ENCODE measurements at places on chromosomes 3 and 15.

DNA sequence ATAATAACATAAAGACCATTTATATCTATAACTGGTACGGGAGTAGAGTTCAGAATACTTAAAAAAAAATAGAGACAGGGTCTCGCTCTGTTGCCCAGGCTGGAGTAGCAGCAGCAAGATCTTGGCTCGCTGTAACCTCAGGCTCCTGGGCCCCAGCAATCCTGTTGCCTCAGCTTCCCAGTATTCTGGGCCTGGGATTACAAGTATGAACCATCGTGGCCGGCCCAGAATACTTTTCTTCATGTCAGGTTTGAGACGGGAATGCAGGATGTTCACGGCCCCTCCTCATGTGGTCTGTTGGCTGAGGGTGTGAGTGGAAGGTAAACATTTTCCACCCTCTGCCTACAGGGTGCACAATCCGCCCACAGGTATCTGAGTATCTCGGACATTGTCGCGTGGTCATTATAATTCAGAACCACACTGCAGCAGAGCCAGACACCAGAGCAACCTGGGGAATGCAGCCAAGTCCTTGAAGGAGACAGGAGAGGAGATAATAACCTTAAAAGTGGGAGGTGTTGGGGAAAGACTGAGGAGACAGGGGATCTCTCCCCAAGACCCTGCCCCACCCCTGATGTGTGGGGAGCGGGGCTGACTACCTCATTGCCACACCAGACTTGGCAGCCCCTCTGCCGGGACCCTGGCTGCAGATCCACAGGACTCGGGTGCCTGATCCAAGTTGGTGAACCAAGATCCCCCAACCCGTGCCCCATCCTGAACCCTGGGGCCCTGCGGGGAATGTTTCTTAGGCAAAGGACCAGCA is 106.8 kb downstream of the ADCY5 start:
- DNase-seq = no peak

GRCh38 chr3:190554197-190554596 is 40.3 kb downstream of the IL1RAP start:
- no peak for DNase-seq

DNA sequence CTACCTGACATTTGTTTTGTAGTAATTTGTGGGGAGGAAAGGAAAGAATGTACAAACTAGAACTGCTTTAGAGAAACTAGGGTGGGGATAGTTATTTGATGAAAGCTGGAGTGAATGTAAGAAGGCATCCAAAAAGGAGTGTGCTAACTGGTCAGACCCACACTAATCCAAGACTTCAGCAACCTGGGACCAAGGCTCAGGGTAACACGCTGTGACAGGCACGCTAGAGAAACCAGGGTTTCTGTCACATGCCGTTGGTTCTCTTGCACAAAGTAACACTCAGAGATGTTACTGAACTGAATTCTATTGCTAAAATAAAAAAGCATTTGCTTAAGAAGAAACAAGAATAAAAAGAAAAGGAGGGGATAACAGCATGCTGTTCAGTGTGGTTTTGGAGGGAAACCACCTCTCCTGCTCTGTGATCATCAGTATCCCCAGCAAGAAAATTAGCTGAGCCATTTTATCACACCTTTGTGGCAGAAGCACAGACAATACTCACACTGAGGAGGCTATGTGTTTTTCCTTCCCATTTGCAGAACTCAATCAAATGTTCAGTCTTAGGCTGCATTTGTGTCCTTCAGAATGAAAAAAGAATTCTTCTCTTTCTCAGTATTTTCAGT is 2.8 kb upstream of the CCDC80 start:
- DNase-seq = no peak

DNA sequence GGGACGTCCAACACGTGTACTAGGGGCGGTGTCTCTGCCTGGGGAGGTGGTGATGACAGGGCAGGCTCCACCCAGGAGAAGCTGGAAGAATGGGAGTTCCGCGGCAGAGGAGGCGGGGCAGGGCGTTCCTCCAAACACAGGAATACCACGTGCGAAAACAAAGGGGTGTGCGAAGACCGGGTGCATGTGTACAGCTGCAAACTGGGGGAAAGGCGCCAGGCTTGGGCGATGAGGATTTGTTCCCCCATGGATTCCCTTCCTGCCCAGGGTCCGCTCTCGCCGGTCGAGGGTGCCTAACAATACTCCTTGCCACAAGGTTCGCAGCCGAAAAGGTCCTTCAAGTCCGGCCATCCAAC is 500 bp upstream of the ZSCAN2 start:
- DNase-seq = no peak

GRCh38 chr3:196969660-196970546 is 1.3 kb upstream of the PIGZ start:
- DNase-seq = peak; percentile 33

DNA sequence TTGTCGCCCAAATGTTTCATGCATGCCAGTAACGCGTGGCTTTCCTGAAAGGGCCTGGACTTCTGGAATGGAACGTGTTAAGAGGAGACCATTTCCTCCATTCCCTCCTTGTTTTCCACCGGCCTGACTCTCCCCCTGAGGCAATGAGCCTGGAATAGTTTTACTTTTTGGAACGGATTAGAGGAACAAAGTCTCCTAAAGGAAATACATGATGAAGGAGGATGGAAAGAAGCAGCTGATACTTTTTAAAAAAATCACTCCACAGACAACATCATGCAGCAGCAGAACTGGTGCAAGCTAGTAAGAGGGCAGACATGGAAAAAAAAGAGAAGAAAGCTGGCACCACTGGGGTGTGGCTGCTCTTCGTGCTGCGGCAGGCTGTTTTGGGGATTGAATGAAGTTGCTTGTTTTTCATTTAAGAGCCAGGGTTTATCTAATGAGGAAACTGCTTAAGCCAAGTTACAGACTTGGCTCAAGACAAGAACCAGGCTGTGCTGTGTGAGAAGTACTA is 3.6 kb upstream of the KBTBD12 start:
- no peak for DNase-seq

- no peak for DNase-seq
Measured at GRCh38 chr3:46619845-46620778, 7.8 kb downstream of the FAM240A start.

- DNase-seq = peak; percentile 80
Measured at GRCh38 chr15:101008158-101009139, 89.3 kb downstream of the LRRK1 start.

DNA sequence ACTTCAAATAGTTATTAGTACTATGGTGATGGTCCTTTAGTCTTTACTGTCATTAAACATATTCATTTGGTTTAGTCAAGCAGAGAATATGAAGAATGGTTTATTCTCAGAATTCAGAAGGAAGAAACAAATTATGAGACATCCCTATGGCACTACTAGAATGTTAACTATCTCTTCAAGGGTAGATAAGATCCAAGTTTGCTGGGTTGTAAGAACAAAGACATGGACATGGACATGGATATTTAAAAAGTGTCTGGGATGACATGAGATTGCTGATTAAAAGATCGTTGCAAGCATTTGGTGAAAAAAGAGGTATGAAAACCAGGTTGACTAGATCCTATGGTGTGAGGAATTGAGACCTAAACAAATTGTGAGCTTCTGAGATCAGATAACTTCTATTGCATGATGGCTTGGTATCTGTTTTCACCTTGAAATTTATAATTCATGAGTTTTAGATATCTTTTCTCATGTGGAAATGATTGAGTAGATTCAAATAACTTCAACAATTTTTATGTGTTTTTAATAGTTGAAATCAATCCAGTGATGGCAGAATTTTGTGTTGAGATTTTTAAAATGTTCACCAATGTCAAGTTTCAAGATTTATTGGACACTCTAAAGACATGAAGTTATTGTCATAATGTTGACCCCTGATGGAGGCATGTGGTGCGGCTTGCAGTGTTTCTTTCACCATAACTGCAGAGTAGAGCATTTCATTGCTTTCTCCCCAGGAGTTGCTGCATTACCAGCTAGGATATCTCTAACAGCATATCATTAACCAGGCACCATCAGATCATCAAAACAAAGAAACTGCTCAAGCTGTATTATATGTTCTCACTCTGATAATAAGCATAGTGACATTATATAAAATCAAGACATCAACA is 72.6 kb downstream of the NAALADL2 start:
- no peak for DNase-seq

GRCh38 chr3:141812586-141812985 is 49.4 kb downstream of the GRK7 start:
- no peak for DNase-seq

DNA sequence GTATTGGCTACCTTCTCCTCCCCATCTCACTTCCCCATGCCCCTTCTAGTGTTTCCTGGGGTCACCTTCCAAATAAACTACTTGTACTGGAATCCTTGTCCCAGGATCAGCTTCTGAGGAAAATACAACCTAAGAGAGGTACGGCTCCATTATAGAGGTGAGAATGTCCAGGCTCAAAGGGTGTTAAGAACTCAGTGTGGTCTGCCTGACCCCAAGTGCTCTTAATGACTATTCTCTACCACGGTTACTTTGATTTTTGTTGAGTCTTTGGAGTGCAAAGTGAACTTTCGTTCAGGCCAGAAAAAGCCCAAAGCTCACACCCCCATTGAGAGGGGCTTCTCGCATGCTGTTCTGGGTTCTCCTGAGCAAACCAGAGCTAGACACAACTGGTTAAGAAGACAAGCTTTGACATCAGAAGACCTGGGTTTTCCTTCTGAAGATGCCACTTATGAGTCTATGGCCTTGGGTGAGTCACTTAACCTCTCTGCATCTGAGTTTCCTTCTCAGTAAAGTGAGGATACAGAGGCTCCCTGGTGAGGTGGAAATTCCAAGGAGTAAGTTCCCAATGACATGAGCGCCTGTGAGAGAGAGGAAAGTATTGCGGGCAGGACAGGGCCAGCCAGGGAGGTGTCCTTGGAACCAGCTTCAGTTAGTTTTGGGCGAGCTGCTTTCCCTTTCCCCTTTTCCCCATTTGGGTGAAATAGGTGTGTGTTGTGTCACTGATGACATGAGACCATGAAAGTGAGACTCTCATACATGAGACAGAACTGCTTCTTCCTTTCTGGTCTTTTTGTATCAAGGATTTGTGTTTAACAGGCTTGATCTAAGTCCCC is 475.0 kb upstream of the PROK2 start:
- DNase-seq = no peak

Measured in stimulated activated CD8-positive, alpha-beta memory T cell treated with anti-CD3 and anti-CD28 coated beads, Interleukin-12 subunit alpha, Interleukin-12 subunit beta, amount 100 ng/mL, for 1 hour (primary cell).